ENCODE measurements at places on chromosomes 5 and 9.

DNA sequence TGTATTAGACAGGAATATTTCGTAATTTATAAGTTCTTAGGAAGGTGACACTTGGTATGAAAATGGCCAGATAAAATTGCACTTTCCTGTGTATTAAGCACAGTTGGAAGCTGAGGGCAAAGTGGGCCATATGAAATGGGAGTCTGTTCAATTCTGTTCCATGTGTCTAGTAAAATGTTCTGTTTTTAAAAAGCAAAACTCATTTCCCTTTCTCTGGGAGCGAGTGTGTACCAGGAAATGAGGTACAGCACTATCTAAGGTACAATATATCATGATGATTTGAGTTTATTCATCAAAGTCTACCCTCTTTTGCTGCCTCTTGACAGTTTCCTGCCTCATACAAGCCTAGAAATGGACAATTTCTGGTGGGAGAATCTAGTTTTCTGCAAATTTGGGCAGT is 51.2 kb upstream of the KCNN2 start:
- DNase-seq: no peak

DNA sequence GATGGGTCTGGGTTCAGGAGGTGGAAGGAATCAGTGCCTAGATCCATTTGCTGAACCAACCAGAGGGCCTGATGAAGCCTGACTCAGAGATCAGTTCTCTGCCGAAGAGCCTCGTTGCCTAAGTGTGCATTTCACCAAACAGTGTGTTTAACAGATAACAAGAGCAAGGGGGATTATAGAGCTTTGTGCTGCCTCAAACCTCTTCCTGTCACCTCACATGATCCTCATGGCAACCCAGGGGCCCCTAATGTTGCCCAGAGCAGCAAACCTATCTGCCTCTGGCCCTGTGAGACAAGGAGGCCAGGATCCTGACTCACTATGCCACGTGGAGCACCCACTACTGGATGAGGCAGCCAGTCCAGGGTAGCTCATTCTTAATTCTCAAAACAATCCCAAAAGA is 66.3 kb upstream of the EPB41L4B start:
- DNase-seq: no peak

- no peak for DNase-seq
These were observed 313.6 kb downstream of the ARHGEF28 start for GRCh38 chr5:73939557-73939956.

DNA sequence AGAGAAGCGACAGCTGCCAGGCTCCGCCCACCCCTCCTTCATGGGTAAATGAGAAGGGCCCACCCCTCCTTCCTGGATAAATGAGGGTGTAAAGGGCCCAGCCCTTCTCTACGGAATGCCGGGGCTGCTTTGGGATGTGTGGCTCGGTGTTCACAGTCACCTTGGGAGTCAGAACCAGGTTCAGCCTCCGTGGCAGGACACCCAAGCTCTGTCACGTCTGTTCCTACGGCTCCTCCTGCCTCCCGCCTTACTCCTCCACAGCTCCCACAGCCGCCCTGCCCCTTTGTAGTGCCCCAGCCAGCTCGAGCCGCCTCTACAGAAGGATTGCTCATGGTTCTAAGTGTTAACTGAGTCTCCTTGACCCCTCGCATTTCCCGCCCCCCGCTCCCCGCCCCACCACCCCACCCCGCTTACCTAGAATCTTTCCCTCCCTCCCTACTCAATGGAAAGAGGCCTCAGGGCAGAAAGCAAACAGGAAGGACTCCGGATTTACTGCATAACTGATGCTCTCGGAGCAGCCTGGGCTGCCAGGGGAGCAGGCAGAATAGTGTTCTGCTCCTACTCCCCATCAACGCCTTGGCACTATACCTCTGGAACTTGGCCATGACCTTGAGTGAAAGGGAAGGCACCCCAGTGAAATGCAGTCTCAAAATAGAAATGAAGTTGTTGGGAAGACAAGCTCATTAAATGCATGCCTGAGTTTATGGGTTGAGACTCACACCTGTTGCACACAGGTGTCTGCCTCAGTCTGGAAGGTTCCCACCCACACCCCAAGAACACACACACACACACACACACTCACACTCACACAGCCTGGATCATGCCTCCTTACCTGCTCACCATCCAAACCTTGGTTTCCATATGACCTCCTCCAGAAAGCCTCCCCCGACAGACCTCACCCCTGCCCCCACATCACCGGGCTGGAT is 59.6 kb downstream of the NEURL1B start:
- DNase-seq: no peak

DNA sequence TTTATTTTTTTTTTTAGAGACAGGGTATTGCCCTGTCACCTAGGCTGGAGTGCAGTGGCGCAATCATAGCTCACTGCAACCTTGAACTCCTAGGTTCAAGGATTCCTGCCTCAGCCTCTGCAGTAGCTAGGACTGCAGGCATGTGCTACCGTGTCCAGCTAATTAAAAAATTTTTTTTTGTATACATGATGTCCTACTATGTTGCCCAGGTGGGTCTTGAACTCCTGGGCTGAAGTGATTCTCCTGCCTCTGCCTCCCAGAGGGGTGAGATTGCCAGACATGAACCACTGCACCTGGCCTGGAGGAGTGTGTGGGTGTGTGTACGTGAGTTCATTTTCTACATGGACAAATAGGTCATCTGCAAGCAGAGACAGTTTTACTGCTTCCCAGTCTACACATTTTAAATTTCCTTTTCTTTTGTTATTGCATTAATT is 33.8 kb downstream of the JMY start:
- no peak for DNase-seq

Data from dorsolateral prefrontal cortex (tissue), 122 donors.